Tibial nerve (tissue), 4 donors: ENCODE measurements at places on chromosomes 4 and X. TPM values are rescaled to one million over a fixed set of nuclear protein-coding genes. Genes with fewer than 3 reads are reported as not detected.

The AMELX gene
- total RNA-seq, result not detected

The PPP4R3C gene
- total RNA-seq, result not detected

The SSX1 gene
- not detected for total RNA-seq

The IL1RAPL1 gene
- total RNA-seq, result 8.2 TPM

The NPY5R gene
- 0.21 TPM for total RNA-seq

- DNase-seq, result no peak
Observed at GRCh38 chr4:15677507-15677988, 4.1 kb upstream of the FAM200B start.

DNA sequence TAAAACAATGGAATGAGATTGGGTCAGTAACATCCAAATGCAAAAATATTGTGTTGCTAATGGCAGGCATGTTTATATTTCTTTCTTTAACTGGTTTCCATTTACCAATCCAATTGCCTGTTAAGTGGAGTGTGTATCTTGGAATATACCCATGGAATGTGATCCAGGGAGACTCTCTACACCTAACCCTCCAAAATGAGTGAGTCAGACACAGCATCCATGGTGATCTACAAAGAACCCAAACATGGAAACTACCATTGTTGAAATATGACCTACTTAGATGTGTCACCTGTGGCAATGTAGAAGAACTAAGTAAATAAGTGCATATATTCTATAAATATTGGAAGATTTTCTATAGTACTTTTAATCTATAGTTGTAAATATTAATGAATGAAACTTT, 110.3 kb downstream of the AREG start:
- DNase-seq, result no peak

GRCh38 chr4:188160406-188160805, 21.2 kb downstream of the TRIML1 start:
- DNase-seq, result no peak

GRCh38 chr4:108891896-108892590, 129.2 kb upstream of the ETNPPL start:
- no peak for DNase-seq

GRCh38 chr4:2934077-2934812, 29.0 kb downstream of the NOP14 start:
- DNase-seq, result peak; percentile 62

DNA sequence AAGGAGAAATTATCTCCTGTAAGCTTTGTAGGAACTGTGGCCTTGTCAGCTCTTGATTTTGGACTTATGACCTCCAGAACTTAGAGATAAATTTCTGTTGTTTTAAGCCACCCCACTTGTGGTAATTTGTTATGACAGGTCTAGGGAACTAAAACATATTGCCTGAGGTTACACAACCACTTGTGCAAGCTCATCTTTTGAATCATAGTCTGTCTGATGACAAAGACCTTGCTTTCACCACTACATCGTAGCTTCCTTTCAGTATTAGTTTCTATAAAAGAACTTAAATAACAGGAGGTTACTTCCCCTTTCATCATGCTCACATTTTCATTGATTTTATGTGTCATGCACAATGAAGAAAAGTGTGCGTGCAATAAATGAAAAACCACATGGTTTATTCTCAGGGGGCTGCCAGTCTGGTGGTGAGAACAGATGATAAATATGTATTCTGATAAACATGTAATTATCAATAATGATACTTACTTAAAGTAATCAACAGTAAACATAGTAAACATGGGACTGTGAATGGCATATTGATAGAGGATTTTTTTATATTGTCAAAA, 690.0 kb upstream of the HS3ST1 start:
- DNase-seq, result no peak

DNA sequence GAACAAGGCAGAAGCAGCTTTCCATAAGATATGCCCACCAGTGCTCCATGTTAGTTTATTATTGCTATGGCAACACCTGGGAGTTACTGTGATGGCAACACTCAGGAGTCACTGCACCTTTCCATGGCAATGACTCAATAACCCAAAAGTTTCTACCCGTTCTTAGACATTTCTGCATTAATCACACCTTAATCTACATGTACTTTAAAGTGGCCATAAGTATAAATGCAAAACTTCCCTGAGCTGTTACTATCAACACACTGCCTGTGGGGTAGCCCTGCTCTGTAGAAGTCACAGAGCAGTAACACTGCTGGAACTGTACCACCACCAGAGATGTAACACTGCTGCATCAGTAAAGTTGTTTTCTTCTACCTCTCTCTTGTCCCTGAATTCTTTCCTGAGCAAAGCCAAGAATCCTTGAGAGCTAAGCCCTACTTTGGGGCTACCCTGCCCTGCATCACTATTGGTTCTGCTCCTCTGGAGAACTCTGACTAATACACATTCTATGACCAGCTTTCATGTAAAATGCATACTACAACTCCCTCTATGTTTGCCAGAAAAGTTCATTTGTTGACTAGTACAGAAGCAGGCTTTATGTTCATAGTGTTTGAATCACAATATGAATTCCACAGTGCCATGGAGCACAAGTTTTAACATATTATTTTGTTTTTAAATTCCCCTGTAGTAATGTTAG, 43.5 kb upstream of the GPR174 start:
- DNase-seq, result no peak

- no peak for DNase-seq
Observed at GRCh38 chr4:80963051-80963450, 67.5 kb upstream of the BMP3 start.

DNA sequence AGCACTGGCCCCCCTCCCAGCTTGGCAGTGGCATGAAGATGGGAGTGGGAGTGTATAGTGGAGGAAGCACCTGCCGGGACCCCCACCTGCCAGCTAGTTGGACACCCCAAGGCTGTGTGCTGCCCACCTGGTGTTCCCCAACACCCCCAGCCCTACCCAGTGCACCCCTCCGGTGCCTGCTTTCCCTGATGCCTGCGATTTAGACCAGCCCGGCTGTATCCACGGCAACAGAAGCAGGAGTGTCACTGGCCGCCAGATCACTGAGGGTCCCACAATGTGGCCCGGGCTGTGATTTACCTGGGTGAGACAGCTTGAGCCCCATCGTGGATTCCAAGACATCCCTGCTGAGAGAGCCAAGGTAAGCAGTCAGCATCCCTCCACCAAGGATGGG, 533 bp downstream of the GPR173 start:
- DNase-seq, result no peak

- no peak for DNase-seq
Observed at GRCh38 chr4:184596617-184597185, 52.5 kb downstream of the CASP3 start.

DNA sequence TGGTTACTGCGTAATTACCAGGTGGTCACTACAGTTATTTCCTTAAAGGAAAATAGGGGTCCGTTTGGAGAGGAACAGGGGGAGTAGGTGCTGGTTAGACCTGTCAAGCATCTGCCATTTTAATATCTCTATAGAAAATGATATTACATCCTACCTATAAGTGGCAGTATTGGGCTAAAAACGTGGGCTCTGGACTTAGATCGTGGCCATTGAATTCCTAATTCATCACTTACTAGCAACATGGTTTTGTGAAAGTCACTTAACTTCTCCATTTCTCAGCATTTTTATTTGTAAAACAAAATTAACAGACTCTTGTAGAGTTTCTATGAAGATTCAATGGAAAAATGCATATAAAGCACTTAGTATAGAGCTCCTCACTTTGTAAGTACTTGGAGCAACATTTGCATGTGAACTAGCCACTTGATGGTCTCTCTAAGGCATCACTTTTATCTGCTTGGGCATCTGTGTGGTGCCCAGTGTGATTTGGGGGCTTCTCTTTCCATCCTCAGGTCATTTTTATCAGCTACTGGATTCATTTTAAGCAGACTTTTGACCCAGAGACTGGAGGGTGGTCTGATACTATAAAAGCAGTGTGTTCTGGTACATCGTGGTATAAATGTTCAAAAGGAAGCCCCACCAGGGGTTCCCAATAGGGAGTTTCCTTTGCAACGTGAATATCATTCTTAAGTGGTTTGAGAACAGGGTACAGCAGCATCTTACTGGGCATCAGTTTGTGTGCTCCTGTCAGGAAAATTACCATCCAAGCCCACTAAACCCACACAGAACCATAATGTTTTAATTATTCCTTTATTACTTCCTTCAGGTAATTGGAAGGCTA, 42.7 kb upstream of the RASSF6 start:
- DNase-seq, result no peak

GRCh38 chrX:95693365-95693764, 991.3 kb upstream of the DIAPH2 start:
- no peak for DNase-seq

DNA sequence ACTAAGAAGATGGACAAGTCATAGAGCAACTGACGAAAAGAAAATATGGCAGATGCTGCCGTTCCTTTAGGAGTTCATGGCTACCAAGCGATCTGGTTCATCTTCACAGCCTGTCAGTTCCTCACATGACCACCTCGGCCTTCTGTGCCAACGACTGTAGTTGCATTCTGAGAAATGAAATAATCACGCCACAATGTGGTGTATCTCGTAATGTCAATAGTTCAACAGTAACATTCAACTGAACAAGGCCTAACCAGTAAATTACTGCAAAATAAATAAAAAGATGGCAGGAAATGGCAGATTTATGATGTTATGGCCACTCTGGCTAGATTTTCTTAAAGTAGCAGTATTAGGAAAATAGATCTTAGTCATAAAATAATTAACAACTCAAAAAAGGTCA, 4.4 kb downstream of the GPRIN3 start:
- DNase-seq, result no peak

GRCh38 chrX:26373829-26374228, 157.9 kb downstream of the MAGEB5 start:
- DNase-seq, result no peak

DNA sequence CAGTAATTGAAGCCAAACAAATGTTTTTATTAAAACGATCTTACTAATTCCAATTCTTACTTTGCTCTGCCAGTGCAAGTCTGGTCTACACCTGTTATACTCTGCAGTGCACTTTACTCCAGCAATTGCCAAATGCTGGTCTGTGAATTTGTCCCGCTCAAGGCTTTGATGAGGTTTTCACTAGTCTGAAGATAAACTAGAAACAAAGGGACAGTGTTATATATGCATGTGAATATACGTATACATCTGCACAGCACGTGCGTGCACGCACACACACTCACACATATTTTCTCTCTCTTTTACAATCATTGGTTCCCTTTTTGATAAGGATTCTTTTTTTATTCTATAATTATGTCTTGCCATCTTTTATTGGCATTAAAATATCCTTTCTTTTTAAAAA, 88.5 kb upstream of the LCORL start:
- no peak for DNase-seq

DNA sequence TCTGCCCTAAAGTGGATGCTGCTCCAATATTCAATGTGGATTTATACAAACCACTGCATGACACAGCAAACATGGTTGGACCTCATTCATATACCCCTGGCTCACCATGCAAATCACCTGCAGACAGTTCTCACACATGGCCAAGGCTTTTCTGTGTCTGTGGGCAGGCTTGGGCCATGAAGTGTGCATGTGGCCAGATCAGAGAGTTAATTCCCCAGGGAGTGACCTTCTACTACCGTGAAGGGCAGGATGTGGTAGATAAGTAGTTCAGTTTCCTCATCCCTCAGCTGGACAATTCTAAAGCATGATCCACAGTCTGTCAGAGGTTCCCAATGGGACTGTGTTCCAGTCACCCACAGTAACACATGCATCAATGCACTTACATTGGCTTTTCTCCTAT, 24.6 kb upstream of the BCLAF3 start:
- no peak for DNase-seq

GRCh38 chr4:38162240-38162784, 202.1 kb downstream of the PTTG2 start:
- DNase-seq, result no peak

DNA sequence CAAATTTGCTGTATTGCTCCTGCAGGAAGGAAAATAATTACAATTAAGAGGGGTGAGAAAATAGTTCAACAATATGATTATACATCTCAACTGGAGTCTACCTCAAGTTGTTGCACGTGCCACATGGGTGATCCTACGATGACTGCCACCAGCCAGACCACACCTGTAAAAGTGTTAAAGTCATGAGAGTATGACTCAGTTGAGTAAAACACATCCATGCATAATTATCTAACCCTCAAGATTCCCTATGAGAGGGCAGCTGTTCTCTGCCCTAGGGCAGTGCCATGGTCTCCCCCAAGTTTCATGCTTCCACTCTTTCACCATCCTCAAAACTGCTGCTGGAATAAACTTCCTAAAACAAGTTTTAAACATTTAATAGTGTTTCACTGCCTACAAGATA, 44.1 kb downstream of the QRFPR start:
- no peak for DNase-seq
